GM23338 (cell line): ENCODE measurements at places on chromosomes 13 and 19.

- DNase-seq = peak; percentile 68
Measured at GRCh38 chr13:39347926-39348901, 254.8 kb downstream of the LHFPL6 start.

GRCh38 chr19:14599548-14600147 lies 16.8 kb downstream of the CLEC17A start:
- DNase-seq = no peak

- DNase-seq = no peak
Measured at GRCh38 chr13:24672141-24673132, 7.8 kb upstream of the ATP12A start.

- DNase-seq = peak; percentile 54
Measured at GRCh38 chr19:45577111-45577905, 7.3 kb downstream of the OPA3 start.

DNA sequence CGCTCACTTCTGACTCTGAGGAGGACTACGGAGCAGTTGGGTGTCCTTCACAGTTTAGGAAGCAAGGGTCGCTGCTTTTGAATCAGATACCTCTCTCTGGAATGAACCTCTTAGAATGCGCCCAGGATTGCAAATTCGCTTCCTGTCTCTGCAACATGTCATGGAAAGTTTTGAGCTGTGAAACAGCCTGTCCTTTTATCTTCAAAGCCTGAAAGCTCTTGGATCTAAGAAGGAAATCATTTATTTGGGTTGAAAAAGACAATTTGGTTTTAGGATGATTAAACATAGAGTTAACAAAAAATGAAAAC lies 134.1 kb downstream of the KATNAL1 start:
- peak; percentile 17 for DNase-seq

DNA sequence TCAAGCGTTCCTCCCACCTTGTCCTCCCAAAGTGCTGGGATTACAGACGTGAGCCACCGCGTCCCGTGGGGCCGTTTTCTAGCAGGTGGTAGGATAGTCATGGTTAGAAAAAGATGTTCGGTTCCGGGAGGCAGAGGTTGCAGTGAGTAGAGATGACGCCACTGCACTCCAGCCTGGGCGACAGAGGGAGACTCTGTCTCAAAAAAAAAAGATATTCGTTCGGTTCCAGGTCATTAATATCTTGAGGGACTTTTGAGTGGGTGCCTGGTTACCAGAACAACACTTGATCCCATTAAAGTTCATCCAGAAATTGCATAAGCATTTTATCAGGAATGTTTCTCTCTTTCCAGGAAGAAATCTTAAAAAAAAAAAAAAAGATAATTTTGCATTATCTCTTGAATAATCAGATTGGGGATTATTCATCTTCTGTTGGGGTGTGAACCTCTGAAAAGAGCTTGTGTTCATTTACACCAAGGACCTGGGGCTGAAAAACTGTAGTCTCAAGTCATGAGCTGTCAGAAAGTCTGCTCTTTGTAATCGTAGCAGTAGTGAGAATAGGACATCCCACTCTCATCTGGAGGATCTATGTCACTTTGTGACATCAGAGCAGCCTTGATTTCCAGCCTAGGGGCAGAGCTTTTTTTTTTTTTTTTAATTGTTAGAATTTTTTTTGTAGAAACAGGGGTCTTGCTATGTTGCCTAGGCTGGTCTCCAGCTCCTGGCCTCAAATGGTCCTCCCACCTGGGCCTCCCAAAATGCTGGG lies 1.0 kb upstream of the ETHE1 start:
- no peak for DNase-seq

GRCh38 chr19:51020988-51021651 lies 1.6 kb upstream of the KLK10 start:
- peak; percentile 79 for DNase-seq

DNA sequence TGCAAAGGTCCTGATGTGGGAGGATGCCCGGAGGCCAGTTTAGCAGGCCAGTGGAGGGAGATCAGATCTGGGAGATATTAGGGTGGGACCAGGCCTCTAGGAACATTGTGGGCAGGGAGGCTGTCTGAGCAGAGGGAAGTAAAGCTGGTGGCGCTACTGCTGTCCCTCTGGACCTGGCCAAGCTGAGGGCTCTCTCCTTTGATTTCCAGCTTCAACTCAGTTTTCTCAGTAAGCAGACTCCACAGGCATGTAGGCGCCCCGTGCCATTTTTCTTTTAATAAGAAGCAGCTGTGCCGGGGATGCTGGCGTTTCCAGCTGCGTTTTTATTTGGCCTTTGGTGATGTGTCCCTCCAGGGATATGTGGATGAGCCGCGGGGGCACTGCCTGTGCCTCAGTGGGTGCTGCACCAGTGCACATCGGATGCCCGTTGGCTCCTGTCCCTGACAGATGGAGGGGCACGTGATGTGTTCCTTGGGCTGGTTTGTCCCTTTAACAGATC lies 6.7 kb downstream of the DNM2 start:
- DNase-seq = no peak

GRCh38 chr13:50069261-50069660 lies 54.0 kb downstream of the KCNRG start:
- DNase-seq = no peak

GRCh38 chr19:48102870-48103751 lies 7.5 kb downstream of the PLA2G4C start:
- peak; percentile 82 for DNase-seq

GRCh38 chr19:33445442-33446329 lies 72.2 kb downstream of the CEBPG start:
- DNase-seq = no peak

- DNase-seq = no peak
Measured at GRCh38 chr13:30868799-30869470, 37.1 kb upstream of the MEDAG start.

DNA sequence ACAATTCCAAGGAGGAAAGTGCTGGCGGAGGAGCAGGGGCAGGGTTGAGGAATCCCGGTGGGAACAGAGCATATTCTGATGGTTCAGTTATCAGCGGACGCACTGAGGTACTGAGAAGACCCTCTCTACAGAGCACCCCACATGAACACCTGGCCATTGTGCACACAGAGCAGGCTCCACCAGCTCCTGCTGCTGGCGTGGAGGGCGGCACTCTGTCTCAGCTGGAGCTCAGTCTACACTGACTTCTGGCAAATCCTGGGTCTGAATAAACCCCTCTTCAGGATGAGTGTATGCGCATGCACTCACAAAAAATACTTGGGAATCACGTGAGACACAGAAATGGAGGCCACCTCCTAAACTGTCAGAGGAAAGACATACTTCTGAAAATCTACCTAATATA lies 114.4 kb upstream of the IRS2 start:
- DNase-seq = no peak

GRCh38 chr13:96762876-96763275 lies 231.4 kb downstream of the OXGR1 start:
- DNase-seq = no peak

GRCh38 chr19:29849208-29849607 lies 37.4 kb downstream of the CCNE1 start:
- DNase-seq = no peak

- peak; percentile 41 for DNase-seq
Measured at GRCh38 chr13:85896516-85897450, 97.6 kb upstream of the SLITRK6 start.

DNA sequence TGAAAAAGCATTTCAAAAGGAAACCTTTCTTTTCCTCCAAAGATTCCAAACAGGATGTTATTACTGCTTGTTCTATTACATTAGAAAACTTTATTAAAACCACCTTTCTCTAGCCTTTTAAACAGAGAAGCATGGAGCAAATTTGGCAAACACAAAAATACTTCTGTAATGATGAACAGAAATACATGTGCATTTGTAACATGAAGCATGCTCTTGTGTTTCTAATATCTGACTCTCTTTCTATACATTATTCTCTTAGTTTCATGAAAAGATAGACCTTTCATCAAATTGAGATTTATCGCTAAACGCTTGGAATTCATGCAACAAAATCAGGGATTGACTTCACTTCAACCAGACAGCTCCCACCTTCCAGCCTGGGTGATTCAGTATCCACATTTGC lies 152.8 kb upstream of the IRS2 start:
- DNase-seq = no peak

- DNase-seq = peak; percentile 53
Measured at GRCh38 chr13:91154558-91155353, 192.7 kb upstream of the MIR17HG start.

- DNase-seq = no peak
Measured at GRCh38 chr19:49217382-49217781, 59.8 kb downstream of the TRPM4 start.

DNA sequence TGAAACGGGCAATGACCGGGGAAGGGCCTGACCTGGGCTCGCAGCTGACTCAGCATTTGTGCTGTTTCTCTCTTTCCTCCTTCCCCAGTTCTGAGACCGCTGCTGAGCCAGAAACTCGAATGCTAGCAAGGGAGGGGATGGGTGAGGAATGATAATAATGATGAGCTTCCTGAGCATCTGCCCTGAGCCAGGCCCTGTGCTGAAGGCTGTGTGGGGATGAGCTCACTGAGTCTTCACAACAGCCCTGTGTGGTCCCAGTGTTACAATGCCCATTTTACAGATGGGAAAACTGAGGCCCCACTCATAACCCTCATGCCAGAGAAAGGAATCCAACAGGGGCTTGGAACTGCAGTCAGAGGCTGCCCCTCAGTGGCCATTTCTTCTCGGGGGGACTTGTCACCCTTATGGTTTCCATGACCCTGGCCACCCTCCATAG lies 8.1 kb downstream of the SULT2B1 start:
- peak; percentile 60 for DNase-seq

DNA sequence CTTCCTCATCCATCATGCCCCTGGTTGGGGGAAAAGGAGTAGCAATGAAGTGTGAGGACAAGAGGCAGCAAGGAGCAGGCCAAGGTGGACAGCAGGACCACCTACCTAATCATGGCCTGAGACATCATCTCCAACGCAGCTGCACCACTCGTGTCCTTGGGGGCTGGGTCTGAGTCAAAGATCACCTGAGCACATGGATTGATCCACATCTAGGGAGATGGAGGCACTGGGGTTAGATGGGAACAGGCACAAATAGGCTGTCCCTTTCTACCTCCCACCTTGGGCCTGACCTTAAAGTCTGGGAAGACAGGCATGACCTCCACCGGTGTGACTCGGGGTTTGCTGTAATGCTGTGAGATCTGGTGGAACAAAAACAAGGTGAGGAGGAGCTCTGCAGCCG lies 2.2 kb downstream of the PAF1 start:
- DNase-seq = no peak
